ENCODE measurements at places on chromosomes 5 and 9.

- no peak for DNase-seq
These were observed 54.8 kb downstream of the SLC22A5 start for GRCh38 chr5:132424167-132424880.

DNA sequence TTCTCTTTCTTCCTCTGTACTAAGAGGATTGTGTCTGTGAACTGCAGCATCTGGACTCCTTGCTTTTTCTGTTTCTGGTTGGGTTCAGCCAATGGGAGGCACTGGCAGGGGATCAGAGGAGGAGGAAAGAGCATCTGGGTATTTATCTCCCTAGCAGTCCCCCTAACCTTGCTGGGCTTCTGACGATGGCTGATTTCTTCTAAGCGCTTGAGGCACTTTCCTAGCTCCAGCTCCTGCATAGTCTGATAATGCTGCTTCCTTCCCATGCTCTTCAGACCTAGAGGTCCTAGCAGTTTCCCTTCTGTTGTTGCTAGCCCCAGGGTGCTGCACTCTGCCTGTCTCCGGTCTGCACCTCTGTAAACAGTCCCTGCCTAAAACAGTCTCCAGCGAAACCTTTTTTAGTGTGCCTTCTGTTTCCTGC is 225.1 kb downstream of the PDZD2 start:
- no peak for DNase-seq

- DNase-seq = peak; percentile 78
These were observed 34.2 kb downstream of the STC2 start for GRCh38 chr5:173293817-173294672.

DNA sequence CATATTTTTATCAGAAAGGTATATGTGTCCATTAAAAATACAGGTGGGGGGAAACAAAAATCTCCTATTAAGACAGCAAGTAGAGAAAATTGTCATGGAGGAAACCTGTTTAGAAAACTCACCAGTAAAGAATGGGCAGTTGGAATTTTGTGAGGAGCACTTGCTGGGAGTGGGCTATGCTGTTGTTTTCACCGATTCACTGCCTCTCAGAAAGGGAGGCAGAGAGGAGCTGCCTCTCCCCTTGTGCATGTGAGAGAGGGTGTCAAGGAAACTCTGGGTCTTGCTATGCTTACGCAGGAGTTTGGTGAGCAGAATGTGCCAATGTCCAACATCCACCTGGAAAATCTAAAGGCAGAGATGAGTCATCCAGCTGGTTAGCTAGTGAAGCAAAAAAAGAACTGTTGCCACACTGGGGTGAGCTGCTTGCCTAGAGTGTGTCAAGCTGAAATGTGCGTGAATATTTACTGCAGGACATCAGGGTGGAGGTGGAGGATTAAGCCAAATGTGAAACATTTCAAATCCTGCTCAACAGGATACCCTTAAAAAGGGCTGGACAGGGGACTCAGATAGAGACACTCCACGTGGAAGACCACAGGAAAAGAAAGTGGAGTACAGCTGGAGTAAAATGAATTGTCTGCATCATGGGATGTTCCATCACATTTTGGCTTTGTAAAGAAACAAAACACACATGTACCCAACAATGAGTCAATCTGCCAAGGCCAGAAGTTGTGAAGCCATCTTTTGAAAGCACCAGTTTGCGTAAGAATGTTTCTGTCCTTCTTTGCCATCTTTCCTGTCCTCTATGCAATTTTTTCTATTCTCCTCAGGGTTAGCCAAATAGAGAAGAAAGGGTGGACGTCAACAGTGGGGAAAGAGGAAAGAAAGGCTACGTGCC is 449.7 kb upstream of the MPDZ start:
- DNase-seq = peak; percentile 53

DNA sequence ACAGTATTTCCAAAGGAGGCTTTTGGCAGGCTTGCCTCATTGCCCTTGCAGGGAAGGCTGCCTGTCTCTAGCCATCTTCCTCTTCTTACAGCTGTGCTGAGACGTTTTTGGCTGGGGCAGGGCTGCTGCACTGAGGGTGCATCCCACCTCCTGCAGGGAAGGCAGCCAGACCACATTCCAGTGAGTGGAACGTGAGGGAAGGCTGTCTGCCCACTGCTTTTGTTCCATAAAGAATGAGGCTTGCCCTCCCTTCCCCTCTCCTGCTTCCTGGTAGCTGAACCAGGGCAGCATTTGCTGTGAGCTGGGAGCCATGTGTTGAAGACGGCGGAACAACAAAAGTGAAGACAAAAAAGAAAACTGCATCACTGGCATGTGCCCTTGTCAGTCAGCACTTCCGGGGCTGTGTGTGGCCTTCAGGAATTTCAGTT is 16.8 kb downstream of the MGAT1 start:
- DNase-seq = peak; percentile 72

GRCh38 chr9:4237748-4238511 is 61.9 kb downstream of the GLIS3 start:
- DNase-seq = peak; percentile 59

GRCh38 chr5:180469586-180469865 is 24.7 kb upstream of the CNOT6 start:
- no peak for DNase-seq

DNA sequence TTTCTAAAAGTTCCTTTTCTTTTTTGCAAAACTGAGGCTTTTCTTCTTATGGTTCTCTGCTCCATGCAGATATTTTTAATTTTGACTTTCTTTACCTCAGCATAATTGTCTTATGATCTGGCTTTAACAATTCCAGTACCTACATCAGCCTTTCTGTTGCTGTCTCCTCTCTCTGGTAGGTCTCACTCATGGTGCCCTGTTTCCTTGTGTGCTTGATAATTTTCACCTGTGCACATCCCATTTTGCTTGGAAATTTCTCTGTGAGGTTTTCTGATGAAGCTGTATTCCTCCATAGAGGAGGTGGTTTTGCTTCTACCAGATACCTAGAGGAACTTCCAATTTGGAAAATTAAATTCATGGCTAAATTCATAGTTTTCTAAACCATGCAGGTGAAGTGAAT is 2.3 kb upstream of the HSD17B3 start:
- DNase-seq = no peak

- no peak for DNase-seq
These were observed 128.7 kb downstream of the PAX5 start for GRCh38 chr9:36905101-36906066.
